Stimulated activated CD4-positive, alpha-beta T cell treated with anti-CD3 and anti-CD28 coated beads, Interleukin-4, amount 100 ng/mL, for 48 hours (primary cell): ENCODE measurements at places on chromosomes 7 and 10.

GRCh38 chr7:41378156-41378555, 324.7 kb downstream of the INHBA start:
- no peak for DNase-seq

DNA sequence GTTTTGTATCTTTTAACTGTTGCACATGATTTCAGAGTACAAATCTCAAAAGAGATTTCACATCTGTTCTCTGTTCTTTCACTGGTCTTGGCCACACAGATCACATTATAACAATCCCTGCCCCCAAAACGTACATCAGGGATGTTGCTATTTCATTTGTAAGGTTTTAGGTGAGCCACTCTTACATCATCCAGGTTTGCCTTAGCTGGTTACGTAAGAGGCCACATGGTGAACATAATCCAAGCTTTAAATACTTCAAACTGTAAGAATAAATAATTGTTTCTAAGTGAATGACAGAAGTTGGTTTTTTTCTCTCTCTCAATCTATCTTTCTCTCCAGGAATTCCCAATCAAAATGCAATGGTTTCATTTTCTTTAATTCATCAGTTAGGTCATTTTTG, 245.9 kb upstream of the HGF start:
- no peak for DNase-seq

- no peak for DNase-seq
Observed at GRCh38 chr7:100745184-100745583, 11.8 kb downstream of the ZAN start.

GRCh38 chr10:62082271-62082656, 180.8 kb downstream of the ARID5B start:
- no peak for DNase-seq

DNA sequence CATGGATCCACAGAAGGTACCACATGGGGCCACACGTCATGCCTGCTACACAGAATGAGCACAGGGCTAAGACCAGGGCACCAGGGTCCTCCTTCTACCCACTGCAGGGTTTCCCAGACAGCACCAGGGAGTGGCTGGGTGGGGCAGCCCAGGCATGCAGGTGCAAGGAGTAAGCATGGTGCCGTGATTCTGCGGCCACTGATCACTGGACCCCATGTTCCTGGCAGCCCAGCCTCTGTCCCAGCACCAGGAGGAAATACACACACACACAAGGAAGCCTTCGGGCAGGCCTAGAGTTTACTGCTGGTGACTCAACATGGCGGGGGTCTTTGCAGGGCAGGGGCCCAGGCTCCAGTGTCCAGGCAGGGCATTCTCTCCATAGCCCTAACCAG, 13.9 kb downstream of the ATP6V1F start:
- DNase-seq = no peak

DNA sequence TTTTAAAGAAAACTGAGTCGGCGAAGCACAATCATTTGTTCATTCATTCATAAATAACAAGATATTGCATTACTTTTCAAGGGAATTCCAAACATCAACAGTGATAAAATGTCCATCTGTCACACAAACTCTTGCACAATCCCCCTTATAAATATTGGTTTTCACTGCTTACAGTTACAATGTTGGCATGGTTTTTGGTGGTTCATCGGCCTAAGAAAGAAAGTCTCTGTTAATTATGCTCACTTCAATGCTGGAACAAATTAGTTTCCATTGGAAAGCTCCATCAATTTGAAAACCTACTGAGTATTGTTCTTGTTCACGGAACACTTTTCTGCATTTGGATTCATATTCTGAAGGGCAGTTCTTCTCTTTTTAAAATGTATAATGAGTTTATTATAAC, 188.5 kb downstream of the JAZF1 start:
- no peak for DNase-seq

- DNase-seq = no peak
Observed at GRCh38 chr10:57692255-57692980, 575.3 kb downstream of the IPMK start.

DNA sequence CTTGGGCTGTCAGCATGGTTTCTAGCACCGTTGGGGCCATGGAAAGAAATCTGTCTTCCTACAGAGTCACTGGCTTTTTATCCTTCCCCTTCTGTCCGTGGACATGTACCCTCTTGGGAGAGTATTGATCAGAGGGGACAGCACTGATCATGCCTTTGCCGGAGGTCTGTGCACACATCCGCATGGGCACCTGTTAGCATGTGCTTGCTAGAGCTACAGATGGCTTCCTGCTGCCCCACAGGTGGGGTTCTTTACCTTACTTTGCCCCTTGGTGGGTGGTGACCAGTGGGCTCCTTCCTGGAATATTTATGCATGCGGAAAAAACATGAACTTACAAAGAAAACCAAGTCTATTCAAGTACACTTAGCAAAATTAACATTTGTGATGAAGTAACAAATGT, 24.9 kb downstream of the RPS24 start:
- no peak for DNase-seq

GRCh38 chr7:13933091-13933490, 56.4 kb downstream of the ETV1 start:
- DNase-seq = no peak

GRCh38 chr10:14244801-14245211, 85.9 kb downstream of the FRMD4A start:
- no peak for DNase-seq

GRCh38 chr7:32428546-32428945, 61.6 kb downstream of the LSM5 start:
- DNase-seq = no peak

DNA sequence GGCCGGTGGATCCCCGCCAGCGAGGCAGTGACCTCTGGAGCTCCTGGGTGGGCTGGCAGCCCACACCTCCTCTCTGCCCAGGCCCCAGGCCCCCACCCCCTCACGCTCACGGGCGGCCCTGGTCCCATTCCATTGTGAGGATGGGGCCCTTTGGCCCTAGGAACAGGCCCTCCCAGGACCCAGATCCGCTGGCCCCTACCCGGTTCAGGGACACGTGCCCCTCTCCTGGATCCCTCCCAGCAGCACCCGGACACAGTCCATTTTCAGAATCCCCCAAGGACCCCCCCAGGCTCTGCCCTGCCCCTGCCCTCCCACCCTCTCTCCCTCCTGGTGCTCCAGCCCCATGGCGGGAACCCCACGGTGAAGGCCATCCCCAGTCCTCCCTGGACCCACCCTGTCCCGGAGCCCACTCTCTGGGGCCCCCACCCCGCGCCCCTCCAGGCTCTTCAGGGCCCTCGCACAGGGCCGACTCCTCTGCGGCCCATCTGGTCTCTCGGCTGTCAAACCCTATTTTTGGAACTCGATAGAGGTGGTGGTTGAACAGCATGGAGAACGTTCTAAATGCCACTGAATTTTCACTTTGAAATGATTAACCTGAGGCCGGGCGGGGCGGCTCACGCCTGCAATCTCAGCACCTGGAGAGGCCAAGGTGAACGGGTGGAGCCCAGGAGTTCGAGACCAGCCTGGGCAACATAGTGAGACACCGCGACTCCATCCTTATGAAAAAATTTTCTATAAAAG, 8.1 kb downstream of the ADAP1 start:
- no peak for DNase-seq

DNA sequence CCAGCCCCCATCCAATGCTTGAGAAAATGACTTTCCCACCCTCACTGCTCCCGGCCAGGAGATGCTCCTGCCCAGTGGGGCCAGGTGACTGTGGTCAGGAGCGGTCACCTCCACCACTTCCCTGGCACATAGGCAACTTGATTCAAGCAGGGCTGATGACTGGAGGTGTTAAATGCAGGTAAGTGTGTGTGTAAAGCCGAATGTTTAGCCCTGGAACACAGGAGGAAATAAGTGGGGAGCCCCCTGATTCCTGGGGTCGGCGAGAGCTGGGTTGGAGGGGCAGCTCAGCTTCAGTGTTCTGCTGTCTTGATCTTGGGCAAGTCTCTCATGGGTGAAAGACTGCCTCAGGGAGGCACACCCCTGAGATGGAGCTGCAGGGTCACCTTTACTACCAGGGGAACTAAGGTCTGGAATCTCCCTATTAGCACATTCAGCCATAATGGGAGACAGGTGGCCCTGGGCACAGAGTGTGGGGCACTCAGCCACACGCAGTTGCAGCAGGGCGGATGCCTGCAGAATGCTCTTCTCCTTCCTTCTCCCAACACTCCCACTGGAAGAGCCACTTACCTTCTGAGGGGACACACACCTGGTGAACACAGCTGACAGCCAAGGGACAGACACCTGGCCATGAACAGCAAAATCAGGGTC, 124.1 kb downstream of the PTPN20 start:
- DNase-seq = no peak

DNA sequence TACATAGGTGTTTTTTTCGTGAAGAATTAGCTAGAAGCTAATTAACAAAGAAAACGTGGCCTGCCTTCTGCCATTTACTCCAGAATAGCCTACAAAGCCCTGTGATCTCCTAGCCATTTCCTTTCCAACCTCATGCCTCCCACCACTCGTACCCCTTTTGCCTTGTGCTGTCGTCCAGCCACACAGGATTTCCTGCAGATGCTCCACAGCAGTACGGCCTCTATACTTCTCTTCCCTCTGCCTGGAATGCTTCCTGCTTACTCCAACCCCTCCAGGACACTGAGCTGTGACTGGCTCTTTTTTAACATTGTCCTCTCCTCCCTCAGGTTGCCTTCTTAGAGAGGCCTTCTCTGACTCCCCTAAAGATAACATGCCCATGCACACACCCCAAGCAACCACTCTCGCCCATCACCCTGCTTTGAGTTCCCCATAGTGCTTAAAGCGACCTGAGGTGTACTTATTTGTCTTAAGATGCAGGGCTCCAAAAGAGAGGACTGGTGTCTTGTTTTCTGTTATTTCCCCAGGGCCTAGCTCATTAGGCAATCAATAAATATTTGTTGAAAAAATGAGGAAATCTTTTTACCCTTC, 32.7 kb downstream of the STK17A start:
- no peak for DNase-seq

- no peak for DNase-seq
Observed at GRCh38 chr10:51585742-51586141, 113.7 kb downstream of the CSTF2T start.

DNA sequence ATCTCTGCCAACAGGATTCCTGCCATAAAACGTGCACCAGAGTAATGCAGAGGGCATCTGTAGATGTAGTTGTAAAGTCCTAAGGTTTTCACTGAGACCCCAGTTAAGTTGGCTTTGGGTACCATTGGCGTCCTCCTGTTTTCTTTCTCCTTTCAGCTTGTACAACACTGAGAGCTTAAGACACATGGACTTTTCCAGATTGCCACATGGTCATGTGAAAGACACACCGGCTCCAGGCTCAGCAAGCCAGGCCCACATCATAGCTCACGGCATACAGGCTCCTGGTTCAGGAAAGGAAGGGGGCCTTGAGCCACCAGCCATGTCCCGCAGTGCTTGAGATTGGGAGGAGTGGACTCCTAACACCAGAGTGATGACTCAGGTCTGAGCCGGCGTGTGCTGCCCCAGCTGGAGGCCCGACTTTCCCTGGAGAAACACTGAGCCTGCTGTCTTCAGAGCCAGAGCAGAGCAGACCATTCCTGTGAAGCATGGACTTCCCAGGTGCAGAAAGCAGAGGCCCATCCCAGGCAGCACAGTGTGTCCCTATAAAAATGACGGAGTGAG, 252.7 kb downstream of the PRPF18 start:
- no peak for DNase-seq

DNA sequence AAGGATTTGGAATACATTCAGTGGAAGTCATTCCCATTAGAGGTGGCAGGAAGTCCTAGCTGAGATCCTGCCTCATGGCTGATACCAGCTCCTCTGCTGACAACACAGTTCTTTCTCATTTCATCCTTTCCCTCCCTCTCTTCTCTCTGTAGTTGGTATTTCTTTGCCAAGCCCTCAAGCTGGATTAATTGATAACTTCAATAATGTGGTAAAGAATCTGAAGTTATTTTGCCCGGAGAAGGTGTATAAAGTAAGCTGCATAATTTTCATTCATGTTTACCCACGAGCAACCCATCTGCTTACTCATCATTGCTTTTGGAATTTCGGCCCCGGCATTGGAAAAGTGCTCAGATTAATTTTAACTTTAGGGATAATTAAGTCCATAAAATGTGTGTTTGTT, 85.2 kb upstream of the PLPP4 start:
- DNase-seq = no peak

GRCh38 chr7:73941836-73942551, 81.0 kb downstream of the TMEM270 start:
- no peak for DNase-seq

GRCh38 chr7:2306688-2307087, 7.6 kb downstream of the SNX8 start:
- no peak for DNase-seq

DNA sequence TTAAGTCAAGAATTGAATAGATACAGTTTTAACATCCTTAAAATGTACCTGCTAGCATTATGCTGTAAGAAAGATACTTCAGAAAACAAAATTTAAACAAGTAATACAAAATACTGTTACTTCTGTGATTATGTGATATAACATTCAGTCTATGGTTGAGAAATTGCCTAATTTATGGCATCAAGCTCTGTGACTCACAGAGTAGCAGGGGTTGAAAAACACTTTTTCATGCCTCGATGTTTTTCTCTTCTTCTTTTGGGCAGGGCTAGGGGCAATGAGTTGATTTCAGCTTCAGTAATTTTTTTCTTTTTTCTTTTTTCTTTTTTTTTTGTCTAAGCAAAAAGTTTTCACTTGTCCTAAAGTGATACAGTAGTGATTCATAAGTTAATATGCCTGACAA, 209.2 kb downstream of the MBL2 start:
- no peak for DNase-seq

- DNase-seq = no peak
Observed at GRCh38 chr10:52777414-52777813, 4.8 kb upstream of the MBL2 start.

GRCh38 chr10:71438761-71439160, 42.0 kb downstream of the CDH23 start:
- DNase-seq = no peak

DNA sequence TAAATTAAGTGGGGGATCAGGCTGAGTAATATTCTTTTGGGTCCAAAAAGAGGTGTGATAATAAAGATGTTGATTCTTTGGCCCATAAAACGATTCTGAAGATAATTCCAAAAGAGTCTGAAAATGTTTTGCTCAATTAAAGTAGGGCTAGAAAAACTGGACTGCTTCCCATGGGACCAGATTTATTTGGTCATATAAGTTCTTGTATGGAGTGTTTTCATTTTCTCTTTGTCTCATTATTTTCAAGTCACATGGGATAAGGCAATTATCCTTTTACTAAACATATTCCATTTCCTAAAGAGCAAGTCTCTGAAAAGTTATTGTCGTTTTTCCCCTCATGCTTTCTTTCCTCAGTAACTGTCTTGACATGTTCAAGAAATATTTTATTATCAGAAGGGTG, 41.5 kb downstream of the CDK6 start:
- no peak for DNase-seq

DNA sequence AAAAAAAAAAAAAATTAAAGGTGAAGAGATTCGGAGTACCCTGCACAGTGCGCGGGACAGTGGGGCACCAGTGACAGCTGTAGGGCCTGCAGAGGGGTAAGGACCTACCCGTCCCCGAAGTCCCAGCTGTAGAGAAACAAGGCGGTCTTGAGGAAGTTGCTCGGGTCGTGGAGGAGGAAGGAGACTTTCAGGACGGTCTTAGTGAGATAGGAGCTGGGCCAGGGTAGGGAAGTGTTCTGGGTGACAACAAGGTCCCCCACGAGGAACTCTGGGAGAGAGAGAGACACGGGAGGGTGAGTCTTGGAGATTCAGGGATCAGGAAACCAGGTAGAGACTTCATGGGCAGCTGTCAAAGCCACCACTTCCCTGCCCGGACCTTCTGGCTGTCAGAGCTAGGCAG, 9.7 kb downstream of the TMEM130 start:
- DNase-seq = no peak
